ENCODE measurements at places on chromosomes 5 and 9.

GRCh38 chr9:113528088-113528487 lies 64.6 kb downstream of the RGS3 start:
- DNase-seq: no peak

- DNase-seq: no peak
Observed at GRCh38 chr5:179806250-179807048, at the start of gene MGAT4B. Gene MGAT4B (minus strand): TSS chr5:179806866. CDS start chr5:179806583, 283 bp downstream.

GRCh38 chr5:156515121-156515520 lies 188.2 kb downstream of the SGCD start:
- DNase-seq: no peak

DNA sequence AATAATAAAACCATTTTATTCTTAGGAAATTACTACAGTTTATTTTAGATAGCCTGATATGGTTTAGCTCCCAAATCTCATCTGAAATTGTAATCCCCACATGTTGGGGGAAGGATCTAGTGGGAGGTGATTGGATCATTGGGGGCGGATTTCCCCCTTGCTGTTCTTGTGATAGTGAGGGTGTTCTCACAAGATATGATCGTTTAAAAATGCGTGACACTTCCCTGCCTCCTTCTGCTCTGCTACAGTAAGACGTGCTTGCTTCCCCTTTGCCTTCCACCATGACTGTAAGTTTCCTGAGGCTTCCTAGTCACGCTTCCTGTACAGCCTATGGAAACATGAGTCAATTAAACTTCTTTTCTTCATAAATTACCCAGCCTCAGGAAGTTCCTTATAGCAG lies 122.4 kb upstream of the FGF10 start:
- DNase-seq: no peak

- DNase-seq: no peak
Observed at GRCh38 chr5:154244476-154244875, 53.9 kb downstream of the GALNT10 start.

- DNase-seq: no peak
Observed at GRCh38 chr9:31730398-31730797, 654.0 kb upstream of the ACO1 start.

DNA sequence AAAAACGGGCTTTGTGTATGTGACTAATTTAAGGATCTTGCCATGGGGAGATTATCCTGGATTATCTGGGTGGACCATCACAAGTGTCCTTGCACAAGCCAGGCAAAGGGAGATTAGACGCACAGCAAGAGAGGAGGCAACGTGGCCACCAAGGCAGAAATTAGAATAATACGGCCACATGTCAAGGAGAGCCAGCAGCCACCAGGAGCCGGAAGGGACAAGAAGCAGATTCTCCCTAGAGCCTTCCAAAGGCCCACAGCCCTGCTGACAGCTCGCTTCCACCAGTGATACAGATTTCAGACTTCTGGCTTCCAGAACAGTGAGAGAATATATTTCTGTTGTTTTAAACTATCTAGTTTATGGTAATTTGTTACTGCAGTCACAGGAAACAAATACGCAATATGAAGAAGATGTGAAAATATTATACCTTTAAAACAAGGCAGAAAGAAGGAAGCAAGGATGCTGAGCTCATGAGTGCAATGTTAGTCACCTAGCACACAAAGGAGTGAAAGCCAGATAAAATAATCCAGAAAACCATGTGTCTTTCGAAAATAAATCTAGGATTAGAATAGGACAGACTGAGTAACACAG lies 28.7 kb upstream of the F2RL1 start:
- no peak for DNase-seq

DNA sequence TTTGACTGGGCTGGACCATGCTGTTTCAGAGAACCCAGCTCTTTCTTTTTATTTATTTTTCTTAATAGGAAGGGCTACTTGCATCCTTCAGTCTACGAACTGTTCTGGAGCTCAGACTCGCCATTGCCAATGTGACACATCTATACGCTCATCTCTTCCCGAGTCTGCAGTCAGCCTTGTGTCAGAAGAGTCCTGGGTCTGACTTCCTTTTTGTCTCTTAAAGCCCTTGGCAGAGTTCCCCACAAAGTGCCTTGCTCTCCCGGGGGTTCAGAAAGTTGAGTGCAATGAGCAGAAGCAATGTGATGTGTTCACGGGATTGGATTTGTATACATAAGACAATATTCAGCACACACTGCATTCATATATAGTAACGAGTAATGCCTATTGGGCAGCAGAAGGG lies 140.4 kb downstream of the ATPSCKMT start:
- DNase-seq: no peak
